ENCODE measurements at places on chromosomes 5 and 9. TPM values are rescaled to one million over a fixed set of nuclear protein-coding genes. Genes with fewer than 3 reads are reported as not detected.

- DNase-seq = peak; percentile 93
- no peaks in the 10 kb centered on the region for H3K27me3 ChIP-seq
Observed at GRCh38 chr5:42894057-42894456, 82.4 kb upstream of the SELENOP start.

NDUFAF2 gene
- total RNA-seq = 31.6 TPM

PCDHGB1 gene
- total RNA-seq = 8.9 TPM

- H3K4me3 ChIP-seq = peak overlapping the region; percentile 94
- DNase-seq = no peak
- no peak overlapping the region for H3K27ac ChIP-seq
Observed at GRCh38 chr9:129803676-129804060, 684 bp downstream of the TOR1B start.
